ENCODE measurements at places on chromosomes 7 and 10.

DNA sequence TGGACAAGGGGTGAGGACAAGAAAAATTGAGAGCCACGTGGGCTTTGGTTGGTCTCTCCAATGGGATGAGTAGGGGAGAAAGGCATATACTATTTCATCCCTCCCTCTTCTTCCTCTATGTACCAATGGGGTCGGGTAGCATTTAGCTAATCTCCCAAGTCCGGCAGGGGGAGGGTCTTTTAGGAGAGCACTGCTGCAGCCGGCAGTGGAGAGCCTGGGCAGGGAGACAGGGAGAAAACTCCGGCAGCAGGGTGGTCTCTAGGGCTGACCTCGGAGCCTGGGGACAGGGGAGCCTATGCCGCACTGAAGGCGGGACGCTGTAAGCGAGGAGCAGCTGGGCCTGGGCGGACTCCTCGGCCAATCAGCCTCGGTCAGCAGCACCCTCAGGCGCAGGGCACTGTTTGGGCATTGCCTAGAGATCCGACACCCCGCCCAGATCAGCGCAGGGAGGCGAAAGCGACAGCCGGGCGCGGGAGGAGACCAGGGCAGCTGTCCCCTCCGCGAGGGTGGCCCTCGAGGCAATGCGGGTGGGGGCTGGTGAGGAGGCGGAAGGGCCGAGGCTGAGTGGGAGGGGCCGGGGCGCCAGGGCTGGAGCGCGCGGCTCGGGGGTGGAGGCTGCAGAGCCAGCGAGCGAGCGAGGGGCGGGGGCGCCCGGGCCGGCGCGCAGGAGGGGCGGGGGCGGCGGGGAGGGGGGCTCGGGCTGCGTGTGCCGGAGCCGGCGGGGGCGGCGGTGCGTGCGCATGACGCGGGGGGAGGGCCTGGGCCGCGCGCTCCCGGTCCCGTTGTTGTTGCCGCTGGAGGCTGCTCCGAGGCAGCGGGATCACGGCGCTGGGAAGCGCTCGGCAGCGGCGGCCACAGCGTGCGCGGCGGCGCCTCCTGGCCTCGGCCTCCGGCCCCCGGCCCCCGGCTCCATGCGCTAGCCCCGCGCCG, at the start of gene AGAP3:
Gene AGAP3 (plus strand): TSS at position 785 of the 930 bp plus-strand sequence. CDS start 267 bp downstream, outside the sequence.
- peak within 1 kb of the TSS; percentile 86 for H3K4me3 ChIP-seq
- DNase-seq = peak; percentile 71
- H3K36me3 ChIP-seq = no peaks in the 10 kb centered on the region

DNA sequence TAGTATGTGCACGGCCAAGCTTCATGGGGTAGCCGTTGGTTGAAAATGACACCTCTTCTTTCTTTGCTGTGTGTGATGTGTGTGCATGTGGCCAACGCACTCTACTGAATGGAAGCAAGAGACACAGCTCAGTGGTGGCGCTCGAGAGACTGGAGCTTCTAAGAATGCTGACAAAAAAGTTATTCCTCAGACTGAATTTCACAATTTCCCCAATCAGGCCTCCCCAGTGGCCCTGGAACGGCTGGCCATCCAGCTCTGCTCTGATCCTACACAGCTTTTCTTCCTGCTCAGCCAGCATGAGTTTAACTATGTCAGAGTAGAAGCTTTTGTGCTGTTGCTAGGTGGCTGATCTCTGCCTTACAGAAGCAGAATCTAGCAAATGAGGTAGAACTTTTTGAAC, 186.7 kb upstream of the PLXDC2 start:
- H3K4me3 ChIP-seq = no peak overlapping the region
- no peaks in the 10 kb centered on the region for H3K36me3 ChIP-seq
- H3K27ac ChIP-seq = no peak overlapping the region
- no peaks in the 10 kb centered on the region for H3K4me1 ChIP-seq
- no peaks in the 10 kb centered on the region for H3K27me3 ChIP-seq

- DNase-seq = no peak
- H3K4me1 ChIP-seq = peaks cover 15% of the 10 kb centered on the region
- no peak overlapping the region for H3K27ac ChIP-seq
- no peaks in the 10 kb centered on the region for H3K27me3 ChIP-seq
- no peaks in the 10 kb centered on the region for H3K36me3 ChIP-seq
- no peak overlapping the region for H3K4me3 ChIP-seq
These were observed 106.3 kb downstream of the ATXN7L1 start for GRCh38 chr7:105769901-105770628.

- peaks cover 5% of the 10 kb centered on the region for H3K36me3 ChIP-seq
- DNase-seq = no peak
- H3K4me1 ChIP-seq = peaks cover 3% of the 10 kb centered on the region
- H3K27me3 ChIP-seq = peaks cover 3% of the 10 kb centered on the region
- no peak overlapping the region for H3K27ac ChIP-seq
These were observed 29.3 kb downstream of the DNAJC12 start for GRCh38 chr10:67808704-67809103.

GRCh38 chr7:77879272-77879671, 80.7 kb downstream of the PHTF2 start:
- H3K27me3 ChIP-seq = no peaks in the 10 kb centered on the region
- no peak overlapping the region for H3K27ac ChIP-seq
- no peak for DNase-seq
- no peak overlapping the region for H3K4me3 ChIP-seq
- H3K36me3 ChIP-seq = peaks cover 34% of the 10 kb centered on the region

DNA sequence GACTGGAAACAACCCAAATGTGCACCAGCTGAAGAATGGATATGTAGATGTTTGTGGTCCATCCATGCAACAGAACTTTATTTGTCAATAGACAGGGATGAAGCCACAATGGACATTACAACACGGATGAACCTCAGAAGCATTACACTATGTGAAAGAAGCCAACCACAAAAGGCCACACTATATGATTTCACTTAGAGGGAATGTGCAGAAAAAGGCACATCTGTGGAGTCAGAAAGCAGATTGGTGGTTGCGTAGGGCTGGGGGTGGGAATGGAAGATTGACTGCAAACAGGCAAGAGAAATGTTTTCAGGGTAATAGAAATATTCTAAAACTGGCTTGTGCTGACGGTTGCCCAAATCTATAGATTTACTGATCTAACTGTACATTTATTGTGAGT, 34.3 kb upstream of the WASHC2A start:
- H3K27ac ChIP-seq = no peak overlapping the region

DNA sequence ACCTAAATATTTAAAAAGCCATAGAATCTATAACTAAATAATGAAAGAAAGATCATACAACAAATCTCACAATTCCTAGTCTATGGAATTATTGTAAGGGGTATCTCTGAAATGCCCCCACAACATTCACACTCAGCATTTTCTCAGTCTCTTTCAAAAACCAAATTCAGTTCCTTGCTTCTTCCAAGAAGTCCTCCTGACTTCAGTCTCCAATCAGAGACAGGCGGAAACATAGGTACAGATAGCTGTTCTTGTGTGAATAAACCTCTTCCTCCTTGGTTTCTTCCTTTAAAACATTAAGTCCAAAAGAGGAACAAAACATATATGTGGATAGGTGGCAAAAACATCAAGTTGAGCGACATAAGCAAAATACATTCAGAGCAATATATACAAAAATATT, 13.9 kb upstream of the FBXW4 start:
- H3K4me1 ChIP-seq = peaks cover 16% of the 10 kb centered on the region
- H3K27me3 ChIP-seq = peaks cover 70% of the 10 kb centered on the region
- no peak overlapping the region for H3K27ac ChIP-seq
- H3K36me3 ChIP-seq = no peaks in the 10 kb centered on the region
- H3K4me3 ChIP-seq = no peak overlapping the region

GRCh38 chr7:114901771-114902170, 20.1 kb upstream of the MDFIC start:
- H3K4me1 ChIP-seq = no peaks in the 10 kb centered on the region
- no peaks in the 10 kb centered on the region for H3K36me3 ChIP-seq
- H3K4me3 ChIP-seq = no peak overlapping the region
- H3K27me3 ChIP-seq = peaks cover 3% of the 10 kb centered on the region

DNA sequence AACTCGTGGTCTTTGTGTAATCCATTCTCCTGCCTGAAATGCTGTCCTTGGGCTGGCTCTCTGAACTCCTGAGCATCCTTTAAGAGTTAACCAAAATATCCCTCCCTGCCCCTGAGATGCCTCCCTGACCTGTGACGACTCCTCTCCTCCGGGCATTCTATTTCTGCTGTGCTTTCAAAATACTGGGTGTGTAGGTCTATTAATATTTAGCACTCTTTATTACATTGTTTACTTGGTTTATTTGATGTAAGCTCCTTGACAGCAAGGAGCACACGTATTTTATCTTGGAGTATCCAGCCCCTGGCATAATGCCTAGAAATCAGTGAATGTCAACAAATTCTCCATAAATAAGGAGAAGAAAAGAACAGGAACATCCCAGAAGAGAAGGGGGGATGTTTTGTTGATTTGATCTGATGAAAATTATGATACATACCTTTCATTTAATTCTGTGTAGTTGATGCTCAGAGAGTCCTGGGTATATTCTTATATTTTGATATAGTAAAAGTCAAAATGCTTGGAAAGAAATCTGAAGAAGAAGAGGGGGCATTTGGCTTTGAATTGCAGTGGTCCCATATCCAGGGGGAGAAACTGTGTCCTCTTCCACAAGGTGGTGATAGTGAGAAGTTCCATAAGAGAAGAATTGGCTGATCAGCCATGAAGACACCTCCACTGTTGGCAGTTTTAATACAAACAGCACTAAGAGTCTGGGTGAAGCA, 107.7 kb upstream of the MPP7 start:
- DNase-seq = no peak
- H3K27ac ChIP-seq = no peak overlapping the region
- H3K4me1 ChIP-seq = peaks cover 7% of the 10 kb centered on the region
- H3K27me3 ChIP-seq = peaks cover 10% of the 10 kb centered on the region

DNA sequence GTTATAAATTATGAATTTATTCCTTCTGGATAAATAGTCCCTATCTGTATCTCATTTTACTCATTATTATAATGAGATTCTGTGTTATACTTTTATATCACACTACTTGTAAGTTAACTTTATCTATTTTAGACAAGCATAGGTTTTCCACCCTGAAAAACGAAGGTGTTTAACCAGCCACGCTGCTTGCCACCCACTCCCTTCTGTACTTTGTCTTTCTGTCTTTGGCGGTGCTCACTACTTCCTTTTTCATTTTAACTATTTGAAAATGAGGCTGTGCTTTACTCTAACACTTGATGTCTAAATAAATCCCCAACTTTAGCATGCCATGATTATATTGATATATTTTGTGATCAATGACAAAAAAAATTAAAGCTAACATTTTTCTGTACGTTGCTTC, 952.9 kb downstream of the DNAJB9 start:
- H3K27me3 ChIP-seq = no peaks in the 10 kb centered on the region
- no peak overlapping the region for H3K27ac ChIP-seq
- H3K4me3 ChIP-seq = no peak overlapping the region
- H3K36me3 ChIP-seq = no peaks in the 10 kb centered on the region
- H3K4me1 ChIP-seq = no peaks in the 10 kb centered on the region
- DNase-seq = no peak

DNA sequence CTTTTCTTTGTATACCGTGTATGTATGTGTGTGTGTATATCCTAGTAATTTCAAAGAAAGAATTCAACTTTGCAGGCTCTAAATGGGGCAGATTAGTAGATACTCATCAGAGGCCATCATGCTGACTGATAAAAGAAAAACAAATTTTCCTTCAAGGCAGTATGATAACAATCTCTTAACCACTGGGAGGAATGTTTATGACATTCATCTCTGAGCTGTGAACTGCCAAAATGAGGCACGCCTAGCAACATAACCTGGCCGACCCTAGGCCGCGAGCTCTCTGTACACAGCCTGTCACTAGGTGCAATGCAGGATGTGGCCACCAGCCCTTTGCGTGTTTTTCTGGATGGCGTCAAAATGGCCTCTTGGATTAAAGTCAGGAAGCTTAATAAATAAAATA, 343.7 kb upstream of the GALNT17 start:
- H3K36me3 ChIP-seq = peaks cover 2% of the 10 kb centered on the region
- no peaks in the 10 kb centered on the region for H3K27me3 ChIP-seq
- DNase-seq = peak; percentile 10
- H3K27ac ChIP-seq = peak overlapping the region; percentile 79
- no peak overlapping the region for H3K4me3 ChIP-seq
- peaks cover 3% of the 10 kb centered on the region for H3K4me1 ChIP-seq

GRCh38 chr10:8060010-8060703, 5.7 kb downstream of the GATA3 start:
- peaks cover 2% of the 10 kb centered on the region for H3K27me3 ChIP-seq
- peaks cover 96% of the 10 kb centered on the region for H3K36me3 ChIP-seq
- H3K4me1 ChIP-seq = peaks cover 51% of the 10 kb centered on the region
- DNase-seq = peak; percentile 79
- peak overlapping the region; percentile 93 for H3K27ac ChIP-seq
- peak overlapping the region; percentile 98 for H3K4me3 ChIP-seq

DNA sequence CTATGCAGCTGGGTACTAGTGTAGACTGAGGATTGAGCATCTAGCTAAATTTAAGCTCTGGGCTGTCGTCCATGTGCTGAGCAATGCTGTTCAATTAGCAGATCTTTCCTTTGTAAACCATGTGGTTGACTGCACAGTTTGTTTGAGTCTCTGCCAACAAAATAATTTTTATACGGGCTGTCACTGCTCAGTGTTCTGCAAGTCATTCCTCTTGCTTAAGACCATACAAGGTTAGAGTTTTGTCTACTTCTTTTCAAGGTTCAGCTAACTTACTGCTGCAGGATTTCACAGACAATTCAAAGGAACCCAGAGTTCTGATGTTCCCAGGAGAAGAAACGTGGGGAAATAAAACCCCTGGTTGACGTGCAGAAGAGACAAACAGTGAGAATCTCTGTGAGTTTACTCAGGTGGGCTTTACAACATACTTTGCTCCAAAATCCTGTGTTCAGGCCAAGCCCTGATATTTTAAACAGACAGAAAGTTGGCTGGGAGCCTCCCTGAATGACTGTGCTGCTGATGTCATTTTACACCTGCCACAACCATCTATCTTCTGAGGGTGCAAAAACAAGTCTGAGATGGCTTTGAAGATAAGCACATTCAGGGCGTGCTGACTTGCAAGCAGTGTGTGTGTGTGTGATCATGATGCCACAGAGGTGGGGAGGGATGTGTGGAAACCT, 177.1 kb upstream of the SVIL start:
- peaks cover 24% of the 10 kb centered on the region for H3K4me1 ChIP-seq
- peak overlapping the region; percentile 51 for H3K27ac ChIP-seq
- H3K4me3 ChIP-seq = peak overlapping the region; percentile 63
- peaks cover 11% of the 10 kb centered on the region for H3K27me3 ChIP-seq

GRCh38 chr7:1397491-1398327, 61.6 kb downstream of the MICALL2 start:
- H3K4me3 ChIP-seq = no peak overlapping the region
- H3K4me1 ChIP-seq = no peaks in the 10 kb centered on the region
- H3K27me3 ChIP-seq = peaks cover 21% of the 10 kb centered on the region
- no peaks in the 10 kb centered on the region for H3K36me3 ChIP-seq
- no peak for DNase-seq
- no peak overlapping the region for H3K27ac ChIP-seq

- DNase-seq = no peak
- no peaks in the 10 kb centered on the region for H3K4me1 ChIP-seq
- H3K4me3 ChIP-seq = no peak overlapping the region
- peaks cover 4% of the 10 kb centered on the region for H3K36me3 ChIP-seq
- H3K27me3 ChIP-seq = no peaks in the 10 kb centered on the region
- H3K27ac ChIP-seq = no peak overlapping the region
These were observed 271.7 kb downstream of the PTPRN2 start for GRCh38 chr7:158315881-158316280.

- DNase-seq = no peak
- no peak overlapping the region for H3K27ac ChIP-seq
- no peaks in the 10 kb centered on the region for H3K27me3 ChIP-seq
- H3K36me3 ChIP-seq = peaks cover 14% of the 10 kb centered on the region
- H3K4me3 ChIP-seq = no peak overlapping the region
- H3K4me1 ChIP-seq = peaks cover 2% of the 10 kb centered on the region
These were observed 61.0 kb downstream of the GALNT11 start for GRCh38 chr7:152086513-152086912.

Measured in T-helper 2 cell treated with Interferon-gamma antibody and Interleukin-4, amounts not matched to agents 5 μg/mL and 100 μg/mL, for 36 hours (primary cell).